ENCODE measurements at places on chromosomes 13 and 19. TPM values are rescaled to one million over a fixed set of nuclear protein-coding genes. Genes with fewer than 3 reads are reported as not detected.

KIR3DL2 gene
- total RNA-seq, result not detected

SOX1 gene
- 1.7 TPM for total RNA-seq

MYH14 gene
- total RNA-seq, result 89.8 TPM

RDH8 gene
- not detected for total RNA-seq

SIGLEC12 gene
- total RNA-seq, result not detected

IL11 gene
- total RNA-seq, result 0.70 TPM

MBD3L3 gene
- total RNA-seq, result not detected

C13orf42 gene
- total RNA-seq, result not detected

LRRC63 gene
- not detected for total RNA-seq

C19orf67 gene
- not detected for total RNA-seq

ZNF610 gene
- not detected for total RNA-seq

GRCh38 chr13:29709407-29710069 lies 114.0 kb upstream of the SLC7A1 start:
- H3K4me3 ChIP-seq, result no peak overlapping the region
- H3K27me3 ChIP-seq, result no peaks in the 10 kb centered on the region
- H3K36me3 ChIP-seq, result no peaks in the 10 kb centered on the region
- H3K27ac ChIP-seq, result no peak overlapping the region
- DNase-seq, result no peak

- H3K4me3 ChIP-seq, result no peak overlapping the region
- DNase-seq, result peak; percentile 94
- H3K27ac ChIP-seq, result peak overlapping the region; percentile 84
- H3K4me1 ChIP-seq, result peaks cover 52% of the 10 kb centered on the region
- H3K36me3 ChIP-seq, result no peaks in the 10 kb centered on the region
- H3K27me3 ChIP-seq, result no peaks in the 10 kb centered on the region
Measured at GRCh38 chr19:39397360-39398296, 6.5 kb downstream of the MED29 start.

DNA sequence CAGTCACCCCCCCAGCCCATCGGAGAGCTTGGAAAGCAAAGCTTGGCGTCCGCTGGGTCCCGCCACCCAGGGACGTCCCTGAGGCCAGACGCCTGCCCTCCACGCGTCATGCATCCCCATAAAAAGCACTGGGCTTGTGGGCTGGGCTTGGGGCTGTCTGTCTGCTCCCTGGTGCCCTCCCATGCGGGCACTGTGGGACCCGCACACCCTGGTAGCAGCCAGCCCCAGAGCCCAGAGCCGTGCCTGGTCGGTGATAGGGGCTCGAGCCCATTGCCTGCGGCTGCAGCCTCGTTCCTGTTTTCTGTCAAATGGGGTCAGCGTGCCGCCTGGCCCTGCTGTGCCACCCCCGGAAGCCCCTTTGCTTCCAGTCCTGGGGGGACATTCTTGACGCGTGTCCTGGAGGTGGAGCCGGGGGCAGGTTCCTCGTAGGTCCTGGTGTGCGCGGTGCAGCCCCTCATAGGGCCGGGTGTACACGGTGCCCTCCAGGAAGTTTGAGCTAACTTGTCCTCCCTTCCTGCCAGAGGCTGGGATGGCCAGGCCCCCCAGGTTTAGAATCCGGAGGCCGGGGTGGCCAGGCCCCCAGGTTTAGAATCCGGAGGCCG lies 4.3 kb upstream of the GZMM start:
- H3K4me3 ChIP-seq, result no peak overlapping the region
- H3K36me3 ChIP-seq, result peaks cover 1% of the 10 kb centered on the region
- H3K4me1 ChIP-seq, result no peaks in the 10 kb centered on the region
- no peaks in the 10 kb centered on the region for H3K27me3 ChIP-seq
- H3K27ac ChIP-seq, result no peak overlapping the region

DNA sequence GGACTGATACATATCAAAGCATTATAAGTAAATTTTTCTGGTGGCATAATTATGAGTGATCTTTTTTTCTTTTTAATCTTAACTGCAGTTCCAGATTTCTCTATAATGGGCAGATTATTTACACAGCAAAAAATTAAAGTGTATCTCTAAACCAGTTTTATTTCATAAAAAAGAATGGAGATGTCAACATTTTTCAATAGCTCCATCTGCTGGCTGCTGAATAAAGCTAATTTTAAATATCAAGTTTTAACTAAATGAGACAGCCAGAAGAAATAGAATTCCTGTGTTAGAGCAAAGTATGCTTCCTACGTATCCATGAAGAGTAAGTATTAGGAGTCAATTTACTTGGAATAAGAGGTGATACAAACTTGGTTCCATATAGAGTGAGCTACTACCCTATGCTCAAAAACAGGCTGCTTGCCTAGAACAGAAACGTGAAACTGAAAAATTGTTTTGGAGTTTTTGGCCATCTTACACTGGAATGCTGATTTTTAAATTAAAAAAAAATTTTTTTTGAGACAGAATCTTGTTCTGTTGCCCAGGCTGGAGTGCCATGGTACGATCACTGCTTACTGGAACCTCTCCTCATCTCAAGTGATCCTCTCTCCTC lies 5.0 kb upstream of the PDS5B start:
- no peaks in the 10 kb centered on the region for H3K4me1 ChIP-seq
- DNase-seq, result no peak

DNA sequence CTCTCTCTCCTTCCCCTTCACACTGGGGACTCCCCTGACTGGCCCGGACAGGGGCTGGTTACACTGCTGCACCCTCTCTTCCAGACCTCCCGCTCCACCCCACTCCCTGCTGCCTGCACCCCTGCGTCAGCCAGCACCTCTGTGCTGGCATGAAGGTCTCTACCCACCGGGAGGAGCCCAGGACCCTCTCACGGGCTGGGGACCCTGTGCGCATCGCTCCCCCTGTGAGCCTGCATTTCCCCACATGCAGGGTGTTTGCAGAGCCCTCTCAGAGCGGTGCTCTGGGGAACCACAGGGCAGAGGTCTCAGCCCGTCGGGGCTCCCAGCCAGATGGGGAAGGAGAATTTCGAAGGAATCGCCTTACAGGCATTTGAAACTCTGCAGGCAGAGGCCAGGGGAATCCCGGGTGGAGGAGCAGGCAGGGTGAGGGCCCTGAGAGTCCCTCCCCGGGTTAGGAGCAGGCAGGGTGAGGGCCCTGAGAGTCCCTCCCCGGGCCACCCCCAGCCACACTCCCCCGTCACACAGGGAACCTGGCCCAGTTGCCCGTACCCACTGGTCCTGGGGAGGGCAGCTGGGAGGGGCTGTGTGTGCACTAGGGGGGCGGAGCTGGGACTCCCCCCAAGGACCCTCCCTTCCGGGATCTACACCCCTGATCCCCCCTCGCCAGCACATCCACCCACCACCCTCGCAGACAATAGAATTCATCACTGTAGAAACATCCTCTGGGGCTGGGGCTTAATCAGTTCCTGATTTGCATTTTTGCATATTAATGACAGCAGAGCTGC lies 16.3 kb upstream of the TCF3 start:
- H3K27me3 ChIP-seq, result no peaks in the 10 kb centered on the region
- no peak overlapping the region for H3K27ac ChIP-seq
- H3K36me3 ChIP-seq, result no peaks in the 10 kb centered on the region
- H3K4me1 ChIP-seq, result no peaks in the 10 kb centered on the region
- H3K4me3 ChIP-seq, result no peak overlapping the region
- peak; percentile 37 for DNase-seq

- H3K27ac ChIP-seq, result no peak overlapping the region
- H3K4me3 ChIP-seq, result no peak overlapping the region
- H3K27me3 ChIP-seq, result no peaks in the 10 kb centered on the region
- no peaks in the 10 kb centered on the region for H3K36me3 ChIP-seq
- DNase-seq, result no peak
- H3K4me1 ChIP-seq, result no peaks in the 10 kb centered on the region
Measured at GRCh38 chr13:110271313-110271712, 35.6 kb downstream of the COL4A1 start.

DNA sequence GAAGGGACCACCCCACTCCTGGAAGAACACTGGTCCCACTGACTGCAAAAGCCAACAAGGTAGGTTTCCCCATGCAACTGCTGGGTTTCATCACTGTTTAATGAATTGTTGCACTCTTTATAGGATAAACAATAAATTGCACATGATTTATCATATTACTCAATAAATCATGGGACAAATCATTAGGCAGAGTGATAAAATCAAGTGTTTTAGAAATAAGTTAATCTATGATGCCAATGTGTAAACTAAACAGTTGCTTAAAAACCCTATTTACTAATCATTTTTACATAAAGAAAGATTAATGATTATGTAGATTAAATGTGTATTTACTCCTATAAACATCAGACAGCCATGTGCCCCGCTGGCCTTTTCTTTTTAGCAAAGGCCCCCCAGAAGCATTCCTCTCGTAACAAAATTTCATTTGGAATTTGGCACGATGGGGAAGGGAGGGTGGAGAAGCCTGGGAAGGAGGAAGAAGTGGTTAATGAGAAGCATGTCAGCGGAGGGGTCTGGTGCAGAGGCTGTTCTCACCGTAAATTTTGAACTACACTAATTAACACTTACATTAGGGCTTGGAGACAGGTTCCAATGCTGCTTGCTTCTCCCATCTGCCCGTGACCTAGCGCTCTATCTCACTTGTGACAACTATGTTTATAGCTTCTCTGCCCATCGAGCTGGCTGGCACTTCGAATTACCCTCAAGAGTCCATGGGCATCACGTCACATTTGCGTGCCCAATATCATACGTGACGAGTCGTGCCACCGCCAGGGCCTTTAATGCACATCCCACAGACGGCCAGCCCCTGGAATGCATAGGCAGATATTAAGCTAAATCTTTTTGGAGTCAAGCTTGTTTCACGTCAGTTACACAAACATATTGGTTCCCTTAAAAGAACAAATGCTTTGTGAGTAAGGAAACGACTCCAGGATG lies 357.7 kb upstream of the TSHZ3 start:
- DNase-seq, result no peak
- no peak overlapping the region for H3K27ac ChIP-seq
- H3K27me3 ChIP-seq, result no peaks in the 10 kb centered on the region
- H3K4me3 ChIP-seq, result no peak overlapping the region
- no peaks in the 10 kb centered on the region for H3K4me1 ChIP-seq
- no peaks in the 10 kb centered on the region for H3K36me3 ChIP-seq

DNA sequence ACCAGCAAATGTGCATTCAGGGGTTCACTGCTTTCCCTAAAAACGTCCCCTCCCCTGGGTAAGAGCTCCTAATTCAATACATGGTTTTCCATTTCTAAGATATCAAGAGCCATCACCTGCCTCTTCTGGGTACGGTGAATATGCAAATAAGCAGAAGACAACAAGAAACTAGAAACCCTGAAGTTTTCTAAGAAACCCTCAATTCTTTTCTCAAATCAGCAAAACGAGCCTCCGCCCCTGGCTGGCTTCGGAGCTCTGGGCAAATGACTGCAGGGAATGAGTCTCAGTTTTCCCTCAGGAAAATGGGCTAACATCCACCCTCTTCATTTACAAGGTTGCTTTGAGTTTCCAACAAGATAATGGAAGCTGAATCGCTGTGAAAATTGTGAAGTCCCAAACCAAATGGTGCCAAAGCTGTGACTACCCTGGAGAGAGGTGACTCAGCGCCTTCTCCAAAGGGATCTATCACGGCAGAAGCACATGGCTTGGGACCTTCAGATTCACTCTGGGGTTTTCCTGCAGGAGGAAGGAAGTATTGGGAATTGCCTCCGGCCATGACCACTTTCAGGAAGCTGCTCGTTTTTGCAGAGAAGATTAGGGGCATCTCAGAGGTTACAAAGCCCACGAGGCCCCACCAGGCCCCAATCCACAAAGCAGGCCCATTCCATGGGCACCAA lies 26.6 kb downstream of the KLF2 start:
- no peak overlapping the region for H3K27ac ChIP-seq
- H3K4me3 ChIP-seq, result no peak overlapping the region
- no peaks in the 10 kb centered on the region for H3K4me1 ChIP-seq

- no peak overlapping the region for H3K4me3 ChIP-seq
- no peaks in the 10 kb centered on the region for H3K27me3 ChIP-seq
- peaks cover 8% of the 10 kb centered on the region for H3K4me1 ChIP-seq
- H3K27ac ChIP-seq, result no peak overlapping the region
Measured at GRCh38 chr13:42836930-42837690, 55.7 kb downstream of the FAM216B start.

GRCh38 chr19:53881482-53882390 lies at the start of gene PRKCG:
PRKCG (plus strand) TSS chr19:53882197; CDS start chr19:53882495, 298 bp downstream.
- H3K4me1 ChIP-seq, result peaks cover 10% of the 10 kb centered on the region
- no peak within 1 kb of the TSS for H3K27ac ChIP-seq
- DNase-seq, result peak; percentile 89
- H3K27me3 ChIP-seq, result no peaks in the 10 kb centered on the region
- H3K4me3 ChIP-seq, result peak within 1 kb of the TSS; percentile 44

GRCh38 chr13:21895779-21896178 lies 224.9 kb downstream of the FGF9 start:
- no peaks in the 10 kb centered on the region for H3K36me3 ChIP-seq
- no peak overlapping the region for H3K4me3 ChIP-seq
- H3K4me1 ChIP-seq, result peaks cover 8% of the 10 kb centered on the region
- H3K27me3 ChIP-seq, result no peaks in the 10 kb centered on the region
- no peak for DNase-seq

GRCh38 chr13:81304121-81304659 lies 963.3 kb upstream of the SPRY2 start:
- no peak overlapping the region for H3K27ac ChIP-seq
- H3K27me3 ChIP-seq, result no peaks in the 10 kb centered on the region
- H3K4me3 ChIP-seq, result no peak overlapping the region
- H3K36me3 ChIP-seq, result no peaks in the 10 kb centered on the region

DNA sequence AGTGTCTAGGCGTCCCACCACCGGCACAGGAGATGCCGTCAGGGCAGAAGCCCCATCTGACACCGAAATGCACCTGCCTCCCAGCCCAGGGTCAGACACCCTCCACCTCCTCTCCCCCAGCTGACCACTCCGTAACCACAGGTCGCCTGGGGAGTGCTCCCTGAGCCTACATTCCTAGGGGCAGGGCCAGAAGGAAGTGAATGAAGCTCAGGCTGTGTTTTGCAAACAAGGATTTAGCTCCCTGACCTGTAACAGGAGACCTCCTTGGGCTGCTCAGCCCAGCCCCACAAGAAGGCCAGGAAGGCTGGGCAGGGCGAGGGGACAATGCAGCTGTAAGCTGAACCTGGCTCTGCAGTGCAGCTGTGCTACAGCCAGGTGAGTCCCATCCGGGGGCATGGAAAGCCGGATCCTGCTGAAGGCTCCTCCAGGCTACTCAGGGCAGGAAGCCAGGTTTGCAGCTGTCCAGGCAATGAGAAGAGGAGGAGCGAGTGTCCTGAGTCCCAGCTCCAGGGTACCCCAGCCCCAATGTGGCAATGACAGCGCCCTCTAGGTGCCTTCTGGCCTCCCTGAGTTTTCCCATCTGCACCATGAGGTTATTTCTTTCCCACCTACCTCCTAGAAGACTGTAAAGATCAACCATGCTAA lies 42.1 kb downstream of the RHPN2 start:
- no peaks in the 10 kb centered on the region for H3K27me3 ChIP-seq
- H3K4me3 ChIP-seq, result no peak overlapping the region
- peaks cover 4% of the 10 kb centered on the region for H3K36me3 ChIP-seq
- no peaks in the 10 kb centered on the region for H3K4me1 ChIP-seq
- DNase-seq, result peak; percentile 51

- peak overlapping the region; percentile 53 for H3K27ac ChIP-seq
- H3K36me3 ChIP-seq, result no peaks in the 10 kb centered on the region
- H3K4me1 ChIP-seq, result peaks cover 11% of the 10 kb centered on the region
- DNase-seq, result no peak
- no peak overlapping the region for H3K4me3 ChIP-seq
Measured at GRCh38 chr13:108915095-108915633, 285.8 kb downstream of the MYO16 start.

GRCh38 chr13:26465954-26466353 lies 91.5 kb upstream of the WASF3 start:
- no peak overlapping the region for H3K27ac ChIP-seq
- DNase-seq, result no peak
- H3K27me3 ChIP-seq, result no peaks in the 10 kb centered on the region
- no peak overlapping the region for H3K4me3 ChIP-seq

All from Caco-2 (cell line).